ENCODE measurements at places on chromosomes 5 and 9. TPM values are rescaled to one million over a fixed set of nuclear protein-coding genes. Genes with fewer than 3 reads are reported as not detected.
A peak's percentile ranks its signal among the peaks of the same experiment; 100 is the strongest.

Gene ADRB2
- 6.7 TPM for total RNA-seq

DNA sequence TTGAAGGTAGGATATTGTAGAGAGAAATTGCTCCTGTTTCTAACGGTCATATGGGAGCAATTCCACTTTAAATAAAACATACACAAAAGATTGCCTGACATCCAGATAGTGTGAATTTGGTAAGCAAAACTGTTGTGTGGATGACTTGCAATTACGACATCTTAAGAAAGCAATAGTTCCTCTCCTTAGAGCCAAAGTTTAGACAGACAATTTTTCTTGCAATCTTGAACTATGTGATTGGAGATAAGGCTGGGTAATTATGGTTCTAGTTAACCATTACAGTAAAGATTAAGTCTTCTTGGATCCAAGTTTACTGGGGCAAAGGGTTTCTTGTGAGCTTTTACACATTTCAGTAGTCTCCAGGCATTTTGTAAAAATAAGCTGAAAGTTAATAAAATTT, 1080.6 kb upstream of the CDH6 start:
- H3K4me1 ChIP-seq, result no peaks in the 10 kb centered on the region
- no peaks in the 10 kb centered on the region for H3K36me3 ChIP-seq
- no peak overlapping the region for H3K27ac ChIP-seq
- H3K27me3 ChIP-seq, result no peaks in the 10 kb centered on the region
- no peak for DNase-seq

DNA sequence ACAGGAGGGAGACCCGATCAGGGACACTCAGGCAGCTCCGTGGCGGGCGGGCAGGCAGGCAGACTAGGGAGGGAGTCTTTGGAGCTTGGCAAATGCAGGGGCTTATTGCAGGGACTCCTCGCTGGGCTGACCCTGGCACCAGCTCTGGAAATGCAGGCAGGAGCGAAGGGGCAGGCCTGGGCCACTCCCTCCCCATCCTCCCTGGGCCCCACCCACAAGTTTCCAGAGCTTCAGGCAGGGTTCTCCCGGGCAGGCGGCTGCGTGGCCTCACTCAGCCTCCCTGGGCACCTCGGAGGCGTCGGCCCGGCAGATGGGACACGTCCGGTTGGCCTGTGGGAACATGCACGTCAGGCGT, 8.5 kb downstream of the RNF44 start:
- no peaks in the 10 kb centered on the region for H3K27me3 ChIP-seq
- H3K27ac ChIP-seq, result no peak overlapping the region
- H3K36me3 ChIP-seq, result no peaks in the 10 kb centered on the region
- no peak overlapping the region for H3K4me3 ChIP-seq
- no peaks in the 10 kb centered on the region for H3K4me1 ChIP-seq

GRCh38 chr9:107219486-107220077, 63.5 kb upstream of the RAD23B start:
- no peak overlapping the region for H3K27ac ChIP-seq
- H3K4me1 ChIP-seq, result no peaks in the 10 kb centered on the region
- DNase-seq, result no peak
- H3K36me3 ChIP-seq, result no peaks in the 10 kb centered on the region

Gene NR4A3
- 7.1 TPM for total RNA-seq

- no peaks in the 10 kb centered on the region for H3K36me3 ChIP-seq
- H3K27ac ChIP-seq, result no peak overlapping the region
- no peak for DNase-seq
- H3K4me1 ChIP-seq, result no peaks in the 10 kb centered on the region
- H3K4me3 ChIP-seq, result no peak overlapping the region
These were observed 81.2 kb upstream of the MIER3 start for GRCh38 chr5:57033103-57033502.

Gene SH3RF2
- 150 TPM for total RNA-seq

DNA sequence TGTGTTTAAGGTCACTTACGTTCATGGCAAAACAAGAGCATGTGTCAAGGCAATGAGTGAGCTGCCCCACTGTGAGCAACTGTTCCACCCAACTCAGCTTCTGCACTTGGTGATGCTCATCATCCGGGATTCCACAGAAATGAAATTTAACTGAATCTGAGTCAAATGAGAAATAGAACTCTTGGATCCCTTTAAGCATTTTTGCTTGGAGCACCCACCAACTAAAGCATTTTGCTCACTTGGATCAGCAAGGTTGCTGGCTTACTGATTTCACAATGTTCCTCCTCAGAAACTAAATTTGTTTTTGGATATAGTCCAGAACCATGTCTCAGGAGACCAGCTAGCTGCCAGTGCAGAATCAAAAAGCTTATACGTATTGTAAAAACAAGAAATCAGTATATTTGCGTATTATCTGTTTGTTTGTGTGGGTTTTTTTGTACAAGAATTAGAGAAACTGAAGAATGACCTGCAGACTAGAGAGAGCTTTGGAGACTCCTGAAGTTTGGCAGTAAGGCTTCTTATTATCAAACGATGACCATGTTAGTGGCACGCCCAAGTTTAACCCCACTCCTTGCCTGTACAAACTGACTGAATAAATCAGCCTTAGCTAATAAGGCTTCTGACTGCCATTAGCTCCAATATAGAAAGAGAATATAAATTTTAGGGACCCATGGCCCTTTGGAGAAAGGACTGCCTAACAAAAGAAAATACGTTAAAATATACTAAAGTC, 153.8 kb upstream of the FST start:
- no peak for DNase-seq
- no peaks in the 10 kb centered on the region for H3K4me1 ChIP-seq
- H3K36me3 ChIP-seq, result no peaks in the 10 kb centered on the region
- H3K27ac ChIP-seq, result no peak overlapping the region

Gene PRR16
- 4.7 TPM for total RNA-seq

Gene MLANA
- not detected for total RNA-seq

GRCh38 chr5:106135473-106135872, 1535.3 kb downstream of the EFNA5 start:
- H3K4me1 ChIP-seq, result no peaks in the 10 kb centered on the region
- H3K27me3 ChIP-seq, result no peaks in the 10 kb centered on the region
- no peak overlapping the region for H3K4me3 ChIP-seq
- DNase-seq, result no peak

DNA sequence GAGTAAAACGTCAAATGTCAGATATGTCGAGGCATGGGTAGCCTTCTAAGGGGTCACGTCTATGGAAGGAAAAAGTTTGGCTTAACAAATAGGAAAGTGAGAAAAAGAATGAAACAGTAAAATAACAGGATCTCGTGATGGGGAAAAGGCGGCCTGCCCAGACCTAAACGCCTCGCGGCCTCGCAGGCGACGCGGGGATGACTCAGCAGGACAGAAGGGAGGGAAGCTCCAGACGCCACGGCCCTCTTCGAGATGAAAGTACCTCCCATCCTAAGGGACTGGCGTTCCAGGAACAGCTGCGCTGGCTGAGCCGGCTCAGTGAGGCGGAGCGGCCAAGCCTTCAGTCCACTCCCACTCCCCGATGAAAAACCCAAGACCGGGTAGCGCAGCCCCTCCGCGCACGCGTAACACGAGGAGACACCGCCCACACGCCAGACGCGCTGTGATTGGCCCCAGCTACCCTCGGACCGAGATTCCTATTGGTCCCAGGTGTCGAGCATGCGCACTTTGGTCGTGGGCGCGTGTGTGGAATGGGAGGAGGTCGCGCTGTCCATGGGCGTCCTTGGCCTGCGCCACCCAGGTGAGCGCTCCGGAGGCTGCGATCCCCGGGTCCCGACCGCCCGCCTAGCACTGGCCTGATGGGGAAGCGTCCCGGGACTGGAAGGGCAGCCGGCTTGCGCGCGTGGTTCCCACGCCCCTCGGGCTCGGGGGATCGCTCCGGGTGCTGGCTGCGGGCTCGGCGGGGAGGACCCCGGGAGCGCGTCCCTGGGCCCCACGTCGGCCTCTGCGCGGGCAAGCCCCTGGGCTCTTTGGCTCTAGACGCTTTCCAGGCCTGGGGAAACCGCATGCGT, 588.5 kb downstream of the MTRR start:
- H3K4me3 ChIP-seq, result peak overlapping the region; percentile 96
- peak overlapping the region; percentile 86 for H3K27ac ChIP-seq
- no peaks in the 10 kb centered on the region for H3K36me3 ChIP-seq
- H3K4me1 ChIP-seq, result peaks cover 6% of the 10 kb centered on the region
- peak; percentile 97 for DNase-seq

Gene SHISAL2B
- total RNA-seq, result not detected

DNA sequence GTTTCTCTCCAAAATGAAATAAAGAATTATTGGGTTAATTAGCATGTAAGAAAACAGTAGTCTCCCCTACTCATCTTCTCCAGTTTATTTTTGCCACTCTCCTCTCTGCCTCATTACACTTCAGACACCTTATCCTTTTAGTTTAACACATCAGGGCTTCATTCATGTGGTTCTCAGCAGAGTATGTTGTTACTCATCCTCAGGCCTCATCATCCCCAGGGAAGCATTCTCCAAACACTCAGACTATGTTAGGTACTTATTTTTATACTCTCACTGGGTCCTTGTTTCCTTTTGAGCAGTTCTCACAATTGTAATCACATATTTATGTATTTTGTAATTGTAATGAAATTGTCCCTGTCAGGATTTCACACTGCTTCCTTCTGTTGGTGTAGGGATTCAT, 470.5 kb downstream of the PDE4D start:
- peaks cover 3% of the 10 kb centered on the region for H3K4me1 ChIP-seq
- no peaks in the 10 kb centered on the region for H3K36me3 ChIP-seq
- no peak overlapping the region for H3K4me3 ChIP-seq
